ENCODE measurements at places on chromosomes 2 and 18.
A peak's percentile ranks its signal among the peaks of the same experiment; 100 is the strongest.

DNA sequence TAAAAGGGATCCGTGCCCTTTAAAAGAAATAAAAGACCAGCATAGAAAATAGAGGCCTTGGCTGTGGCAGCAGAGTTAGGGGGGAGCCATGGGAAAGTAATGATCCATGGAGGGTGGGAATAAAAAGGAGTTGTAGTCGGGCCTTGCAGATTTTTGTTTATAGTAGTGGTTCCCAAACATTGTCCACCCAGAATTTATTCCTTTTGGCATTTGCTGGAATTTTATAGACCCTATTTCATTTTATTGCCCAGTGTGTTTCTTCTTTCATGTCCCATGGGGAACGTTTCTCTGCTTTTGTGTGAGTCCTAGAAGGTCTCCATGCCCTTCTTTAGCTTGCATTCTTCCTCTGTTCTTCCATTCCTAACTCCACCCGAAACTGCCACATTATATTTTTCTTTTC, 222.2 kb downstream of the LTBP1 start:
- DNase-seq = no peak

GRCh38 chr2:217774232-217774631, 228.6 kb downstream of the TNS1 start:
- no peak for DNase-seq

DNA sequence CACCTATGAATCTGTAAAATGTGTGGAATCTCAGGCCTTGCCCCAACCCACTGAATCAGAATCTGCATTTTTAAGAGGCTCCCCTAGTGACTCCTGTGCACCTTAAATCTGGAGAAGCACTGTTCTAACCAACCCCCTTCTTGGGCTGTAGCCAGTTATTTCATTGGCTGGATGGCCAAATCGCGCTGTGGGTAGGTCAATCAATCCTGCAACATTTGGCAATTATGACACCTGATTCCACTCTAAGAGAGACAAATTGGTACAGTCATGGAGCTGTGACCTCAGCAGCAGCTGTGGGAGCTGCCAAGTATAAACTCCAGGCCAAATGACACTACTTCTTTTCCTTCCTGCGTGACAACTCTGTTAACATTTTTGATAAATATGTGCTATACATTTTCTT, 208.7 kb downstream of the CLIP4 start:
- no peak for DNase-seq

DNA sequence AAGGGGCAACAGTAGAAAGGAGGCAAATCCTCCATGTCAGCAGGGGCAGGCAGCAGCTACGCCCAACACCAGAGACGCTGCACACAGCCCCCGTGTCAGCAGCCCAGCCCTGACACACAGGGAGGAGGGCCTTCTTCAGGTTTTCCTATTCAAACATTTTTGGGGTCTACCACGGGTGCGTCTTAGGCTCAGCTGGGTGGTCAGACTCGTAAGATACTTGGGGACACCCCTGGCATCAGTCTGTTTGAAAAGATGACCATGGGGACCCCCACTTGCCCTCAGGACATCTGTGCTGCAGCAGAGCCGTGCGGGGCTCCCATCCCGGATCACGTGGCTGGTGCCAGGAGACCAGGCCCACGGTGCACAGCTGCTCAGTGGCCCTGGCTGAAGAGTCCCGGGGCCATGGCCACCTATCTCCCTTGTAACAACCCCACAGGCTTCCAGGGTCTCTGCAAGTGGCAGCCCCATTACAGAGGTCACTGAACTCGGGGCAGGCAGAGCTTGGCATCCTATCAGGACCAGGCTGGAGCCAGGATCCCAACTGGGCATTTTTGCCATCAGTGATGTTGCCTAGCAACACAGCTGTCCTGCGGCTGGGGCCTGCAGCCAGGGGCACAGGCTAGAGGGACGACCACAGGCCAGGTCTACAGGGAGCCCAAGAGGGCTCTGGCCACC, 82.5 kb downstream of the EDAR start:
- no peak for DNase-seq

DNA sequence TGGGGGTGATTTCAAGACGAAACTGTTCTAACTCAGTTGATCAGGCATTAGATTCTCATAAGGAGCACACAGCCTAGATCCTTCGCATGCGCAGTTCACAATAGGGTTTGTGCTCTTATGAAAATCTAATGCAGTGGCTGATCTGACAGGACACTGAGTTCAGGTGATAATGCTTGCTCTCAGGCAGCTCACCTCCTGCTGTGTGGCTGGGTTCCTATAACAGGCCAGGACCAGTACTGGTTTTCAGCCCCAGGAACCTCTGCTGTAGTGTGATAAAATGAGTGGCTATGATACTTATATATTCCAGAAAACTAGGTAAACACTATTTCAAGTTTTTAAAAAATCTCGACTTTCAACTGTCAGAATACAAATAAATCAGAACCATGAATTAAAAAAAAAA, 271.4 kb downstream of the GALNT13 start:
- DNase-seq = no peak

- DNase-seq = no peak
Measured at GRCh38 chr2:55012672-55013484, 37.4 kb downstream of the RTN4 start.

DNA sequence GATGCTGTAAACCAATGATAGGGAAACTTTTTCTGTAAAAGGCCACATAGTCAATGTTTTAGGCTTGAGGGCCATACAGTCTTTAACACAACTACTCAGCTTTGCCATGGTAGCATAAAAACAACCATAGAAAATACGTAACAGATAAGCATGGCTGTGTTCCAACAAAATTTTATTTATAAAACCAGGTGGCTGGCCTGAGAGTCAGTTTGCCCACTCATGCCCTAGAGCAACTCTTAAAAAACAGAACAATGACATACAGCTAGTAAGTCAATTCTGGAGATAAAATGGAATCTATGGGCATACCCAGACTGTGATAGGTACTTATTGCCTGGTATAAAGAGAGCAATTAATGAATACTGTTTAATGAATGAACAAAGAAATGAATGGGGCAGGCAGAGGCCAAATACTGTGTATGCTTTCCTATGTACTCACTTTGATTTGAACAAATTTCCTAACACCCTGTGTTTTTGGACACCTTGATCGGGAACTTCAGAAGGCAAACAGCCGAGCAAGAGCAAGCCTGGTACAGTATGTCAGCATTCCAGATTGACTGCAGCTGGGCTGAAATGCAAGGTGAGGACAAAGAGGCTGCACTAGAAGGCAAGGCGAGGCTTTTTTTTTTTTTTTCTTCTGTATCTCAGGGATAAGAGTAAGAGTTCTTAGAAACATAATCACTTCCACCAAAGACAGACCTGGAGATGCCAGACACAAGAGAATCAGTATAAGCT, 315.3 kb downstream of the CLIP4 start:
- no peak for DNase-seq

- DNase-seq = no peak
Measured at GRCh38 chr2:170354855-170355780, 177.2 kb downstream of the MYO3B start.

DNA sequence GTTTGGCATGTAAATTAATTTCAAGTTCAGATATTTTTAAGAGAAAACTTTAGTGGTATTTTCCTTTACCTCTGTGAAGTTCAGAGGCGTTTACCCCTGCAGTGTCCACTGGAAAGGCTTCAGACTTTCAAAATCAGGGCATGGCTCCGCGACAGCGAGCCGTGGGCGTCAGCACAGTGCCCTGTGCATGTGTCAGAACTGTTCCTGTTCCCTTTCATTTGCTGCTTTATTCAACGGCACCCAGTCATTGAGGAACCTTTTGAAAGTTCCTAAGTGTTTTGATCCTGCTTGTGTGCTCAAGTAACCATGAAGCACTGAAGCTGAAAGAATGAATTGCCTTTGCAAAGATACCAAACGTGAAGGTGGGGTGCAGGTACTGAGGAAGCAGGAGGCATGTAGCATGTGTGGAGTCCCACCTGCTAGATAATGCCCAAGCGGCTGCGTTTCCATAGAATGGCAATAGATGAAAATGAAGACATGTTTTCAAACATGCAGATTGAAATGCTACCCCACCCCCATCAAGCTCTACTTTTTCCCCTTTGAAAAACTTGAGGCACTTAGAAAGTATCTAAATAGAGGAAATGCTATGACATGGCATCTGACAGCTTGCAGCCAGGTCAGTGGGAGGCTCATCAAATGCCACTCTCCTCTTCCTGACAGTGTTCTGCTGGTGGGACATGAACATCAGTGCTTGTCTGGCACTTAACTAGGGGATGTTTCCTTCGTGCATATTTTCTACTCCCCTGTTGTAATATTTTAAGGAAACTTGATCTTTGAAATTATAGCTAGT, 148.6 kb downstream of the ZNF236 start:
- DNase-seq = no peak

GRCh38 chr18:3248658-3249359, 1.2 kb downstream of the MYL12A start:
- DNase-seq = no peak

DNA sequence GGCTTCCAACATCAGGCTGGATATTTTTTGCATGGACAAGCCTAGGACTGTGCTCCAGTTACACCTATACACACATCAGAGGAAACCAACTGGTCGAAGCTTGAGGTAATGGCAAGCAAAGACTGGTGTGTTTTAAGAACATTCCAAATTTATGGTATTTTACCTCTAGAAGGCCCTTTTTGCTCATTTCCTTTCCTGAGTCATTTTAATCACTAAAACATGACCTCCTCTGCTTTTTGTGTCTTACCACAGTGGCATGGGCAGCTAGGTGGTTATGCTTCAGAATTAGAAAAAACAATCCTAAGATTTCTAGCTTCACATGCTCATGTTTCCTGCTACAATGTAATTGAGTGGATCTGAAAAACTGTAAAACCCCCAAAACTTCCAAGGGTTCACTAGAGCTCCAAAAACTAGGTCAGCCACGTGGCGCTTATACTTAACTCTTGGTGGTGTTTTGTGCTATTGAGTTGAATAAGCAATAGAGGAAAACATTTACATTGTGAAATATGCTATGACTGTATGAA, 30.6 kb upstream of the CHRNA1 start:
- no peak for DNase-seq

DNA sequence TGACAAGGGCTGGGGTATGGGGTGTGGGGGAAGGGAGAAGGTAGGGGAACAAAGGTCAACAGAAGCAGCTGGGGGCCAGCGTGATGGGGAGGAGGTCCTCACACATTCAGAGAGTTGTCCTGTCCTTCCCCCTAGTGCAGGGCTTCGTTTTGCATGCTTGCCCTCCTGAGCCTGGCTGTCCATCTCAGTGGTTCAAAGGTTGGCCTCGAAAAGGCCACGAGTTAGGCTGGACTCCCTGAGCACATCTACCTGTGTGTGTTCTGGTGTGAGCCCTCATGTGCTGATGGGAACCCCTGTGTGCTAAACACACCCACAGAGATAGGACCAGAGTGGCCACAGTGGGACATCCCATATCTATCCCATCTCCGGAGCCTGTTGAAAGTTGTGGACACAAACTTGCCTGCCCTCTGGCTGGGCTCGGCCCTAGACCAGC, 51.9 kb downstream of the EPAS1 start:
- DNase-seq = no peak

GRCh38 chr2:86513948-86514660, 49.1 kb downstream of the CHMP3 start:
- DNase-seq = no peak

DNA sequence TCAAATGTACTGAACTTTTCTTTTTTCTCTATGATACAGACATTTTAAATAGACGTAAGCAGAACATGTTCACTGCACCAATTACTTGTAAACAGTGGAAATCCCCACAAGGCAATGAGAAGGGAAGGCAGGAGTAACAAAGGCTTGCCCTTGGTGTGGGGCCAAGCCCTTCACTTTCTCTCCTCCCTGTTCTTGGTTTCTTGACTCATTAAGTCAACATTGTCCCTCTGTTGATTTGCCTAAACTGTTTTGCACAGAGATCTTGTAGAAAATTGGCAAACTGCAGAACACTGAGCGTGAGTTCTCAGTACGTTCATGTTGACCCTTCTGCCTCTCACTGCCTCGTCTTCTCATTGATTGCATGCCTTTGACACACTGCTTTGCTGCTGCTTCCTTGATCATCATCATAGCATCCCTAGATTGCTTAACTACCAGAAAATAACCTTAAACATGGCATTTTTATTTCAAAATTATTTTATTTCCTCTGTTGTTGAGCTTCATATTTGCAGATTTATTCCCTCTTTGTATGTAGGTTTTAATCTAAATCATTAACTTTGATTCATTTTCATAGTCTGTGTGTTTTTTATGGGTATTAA, 257.7 kb downstream of the PTGR3 start:
- peak; percentile 68 for DNase-seq

GRCh38 chr2:220835583-220835982, 736.5 kb downstream of the EPHA4 start:
- DNase-seq = no peak

DNA sequence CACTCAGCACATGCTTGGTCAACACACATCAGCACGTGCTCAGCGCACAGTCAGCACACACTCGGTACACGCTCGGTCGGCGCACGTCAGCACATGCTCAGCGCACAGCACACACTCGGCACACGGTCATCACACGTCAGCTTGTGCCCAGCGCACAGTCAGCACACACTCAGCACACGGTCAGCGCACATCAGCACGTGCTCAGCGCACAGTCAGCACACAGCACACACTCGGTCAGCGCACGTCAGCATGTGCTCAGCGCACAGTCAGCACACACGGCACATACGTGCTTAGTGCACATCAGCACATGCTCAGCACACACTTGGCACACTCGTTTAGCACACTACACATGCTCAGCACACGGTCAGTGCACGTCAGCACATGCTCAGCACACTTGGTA, 49.7 kb upstream of the NFATC1 start:
- DNase-seq = no peak

DNA sequence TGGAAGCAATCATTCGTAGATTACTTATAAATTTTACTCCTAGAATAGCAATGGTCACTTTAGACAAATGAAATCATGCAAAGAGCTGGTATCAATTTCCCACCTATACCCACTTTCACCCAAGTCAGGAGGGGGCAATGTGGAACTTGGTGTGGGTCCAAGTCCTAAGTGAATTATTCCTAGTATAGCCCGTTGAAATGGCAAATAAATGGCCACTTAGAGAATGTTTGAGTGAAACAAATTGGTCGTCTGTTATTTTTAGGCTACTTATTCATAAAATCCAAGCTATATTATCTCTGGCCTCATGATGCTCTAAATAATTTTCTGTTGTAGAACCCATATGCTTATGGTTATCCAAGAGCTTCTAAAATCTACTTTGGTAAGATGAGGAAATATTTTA, 98.1 kb downstream of the MYO3B start:
- DNase-seq = no peak

DNA sequence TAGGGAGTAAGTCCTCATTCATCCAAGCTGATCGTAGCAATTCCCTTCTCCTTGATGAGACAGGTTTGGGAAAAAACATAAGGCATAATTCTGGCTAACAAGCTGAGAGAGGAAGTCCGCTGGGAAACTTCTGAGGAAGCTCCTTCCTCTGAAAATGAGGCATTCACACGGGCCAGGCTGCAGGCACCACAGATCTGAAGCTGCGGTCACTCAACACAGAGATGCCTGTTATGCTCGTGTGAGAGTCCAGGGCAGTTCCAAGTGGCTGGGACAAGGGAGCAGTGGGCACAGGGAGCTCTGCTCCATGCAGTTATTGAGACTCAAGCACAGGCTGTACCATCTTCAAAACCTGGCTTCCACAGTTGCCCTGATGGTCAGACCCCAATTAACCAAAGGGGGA, 200.9 kb upstream of the ID2 start:
- peak; percentile 2 for DNase-seq

Data from breast epithelium (tissue), 4 donors.